AG09309 (cell line): ENCODE measurements at places on chromosomes 16 and 17.

GRCh38 chr17:10435096-10435495 is 13.3 kb upstream of the MYH8 start:
- no peak for DNase-seq

- peak; percentile 67 for DNase-seq
These were observed 1.1 kb downstream of the MT2A start for GRCh38 chr16:56609463-56609921.

DNA sequence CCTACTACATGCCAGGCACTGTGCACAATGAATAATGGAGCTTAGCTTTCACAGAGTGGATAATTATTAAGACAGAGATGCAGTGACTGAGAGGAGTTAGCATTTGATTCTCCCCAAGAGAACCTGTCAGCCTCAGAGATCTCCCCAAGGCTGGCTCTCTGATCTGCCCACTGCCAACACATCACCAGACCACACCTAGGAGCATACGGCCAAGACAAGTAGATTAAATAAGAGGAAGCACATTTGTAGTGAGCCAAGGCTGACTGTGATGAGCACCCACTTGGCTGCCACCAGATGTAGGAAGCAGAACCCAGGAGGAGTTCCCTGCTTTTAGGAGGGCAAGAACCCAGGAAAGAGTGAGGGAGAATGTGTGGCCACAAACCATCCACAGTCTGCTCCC is 130.1 kb downstream of the SPACA3 start:
- DNase-seq, result no peak

DNA sequence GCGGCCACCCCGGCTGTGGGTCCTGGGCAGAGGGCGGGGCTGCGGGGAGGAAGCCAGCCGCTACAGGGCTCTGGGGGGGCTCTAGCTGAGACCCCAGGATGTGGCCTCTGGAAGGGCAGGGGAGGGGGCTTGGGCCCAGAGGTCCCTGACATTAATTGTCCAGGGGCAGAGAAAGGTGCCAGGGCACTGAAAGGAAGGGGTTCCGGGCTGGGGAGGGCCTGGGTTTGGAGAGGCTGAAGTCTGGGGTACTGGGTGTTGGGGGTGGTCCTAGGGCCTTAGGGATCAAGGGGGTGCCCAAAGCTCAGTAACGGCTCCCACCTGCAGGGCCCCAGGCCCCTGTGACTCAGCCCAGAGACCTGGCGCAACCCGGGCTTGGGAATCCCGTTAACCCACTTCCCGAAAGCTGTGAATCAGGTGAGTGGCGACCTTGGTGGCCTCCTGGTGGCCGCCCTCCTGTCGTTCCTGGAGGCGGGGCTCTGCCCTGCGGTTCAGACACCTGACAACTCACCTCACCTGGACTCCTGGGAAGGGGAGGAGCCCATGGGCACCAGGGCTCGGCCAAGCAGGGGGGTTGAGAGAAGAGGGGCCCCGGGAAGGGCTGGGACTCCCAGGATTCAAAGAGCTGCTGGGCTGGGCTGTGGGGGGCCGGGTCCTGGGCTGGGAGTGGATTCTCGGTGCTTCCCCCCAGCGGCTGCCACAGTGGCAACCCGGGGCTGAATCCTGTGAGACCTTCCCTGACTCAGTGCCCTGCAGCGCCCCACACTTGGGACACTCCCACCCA is 465 bp upstream of the PRSS22 start:
- DNase-seq, result no peak

DNA sequence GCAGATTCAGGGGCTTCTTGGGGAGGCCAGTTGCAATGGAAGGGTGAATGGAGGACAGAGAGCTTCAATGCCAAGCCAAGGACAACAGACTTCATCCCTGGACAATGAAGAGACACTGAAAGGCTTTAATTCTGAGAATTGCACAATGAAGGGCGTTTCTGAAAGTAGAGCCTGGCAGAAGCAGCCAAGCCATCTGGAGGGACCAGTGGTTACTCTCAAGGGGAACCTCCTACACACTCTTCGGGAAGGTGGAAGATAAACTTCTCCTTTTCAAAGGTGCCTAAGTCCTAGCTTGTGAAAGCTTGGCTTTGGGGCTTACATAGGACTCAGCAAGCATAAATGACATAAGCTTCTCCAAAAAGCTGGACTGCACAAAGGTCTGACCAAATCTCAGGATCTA is 6.2 kb upstream of the CES1 start:
- DNase-seq, result no peak

DNA sequence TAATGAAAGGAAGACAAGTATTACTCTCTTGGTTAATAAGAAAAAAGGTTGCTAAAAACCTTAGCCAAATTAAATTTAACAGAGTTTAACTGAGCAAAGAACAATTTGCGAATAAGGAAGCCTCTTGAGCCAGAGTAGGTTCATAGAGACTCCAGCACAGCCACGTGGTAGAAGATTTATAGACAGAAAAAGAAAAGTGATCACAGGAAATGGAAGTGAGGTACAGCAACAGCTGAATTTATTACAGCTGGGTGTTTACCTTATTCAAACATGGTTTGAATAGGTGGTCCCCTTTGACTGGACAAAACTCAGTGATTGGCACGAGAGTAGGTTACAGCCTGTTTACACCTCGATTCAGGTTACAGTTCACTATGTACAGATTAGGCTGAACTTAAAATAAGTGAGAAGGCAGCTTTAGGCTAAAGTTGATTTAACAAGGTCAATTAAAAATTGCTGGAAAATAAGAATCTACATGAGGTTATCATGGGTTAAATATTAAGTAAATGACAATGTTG is 3.3 kb upstream of the CCL15 start:
- DNase-seq, result no peak

GRCh38 chr17:66531851-66532295 is 229.5 kb downstream of the PRKCA start:
- DNase-seq, result no peak

DNA sequence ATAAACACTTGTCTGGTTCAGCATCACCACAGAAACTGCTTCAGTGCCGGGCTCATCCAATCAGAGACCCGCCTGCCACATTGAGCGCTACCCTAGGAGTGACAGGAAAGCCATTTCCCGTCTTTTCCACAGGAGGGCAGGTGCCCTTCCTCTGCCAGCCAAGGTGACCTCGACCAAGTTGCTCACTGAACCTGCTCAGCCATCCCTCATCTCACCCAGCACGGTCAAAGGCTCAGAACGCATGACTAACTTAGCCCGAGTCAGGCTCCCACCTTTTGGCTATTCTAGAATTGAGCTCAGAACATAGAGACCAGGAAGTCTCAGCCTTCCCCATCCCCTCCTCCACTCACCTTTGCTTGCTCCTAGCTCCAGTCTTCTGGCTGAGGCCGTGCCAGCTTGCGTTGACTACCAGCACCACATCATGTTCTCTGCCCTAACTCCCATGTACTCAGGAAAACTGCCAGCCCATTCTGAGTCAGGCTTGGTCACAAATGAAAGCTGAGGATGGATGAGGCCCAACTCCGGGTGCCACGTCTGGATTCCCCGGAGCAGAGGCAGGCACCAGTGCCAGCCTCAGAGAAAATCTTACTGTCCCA is 15.6 kb downstream of the MRPS23 start:
- no peak for DNase-seq

DNA sequence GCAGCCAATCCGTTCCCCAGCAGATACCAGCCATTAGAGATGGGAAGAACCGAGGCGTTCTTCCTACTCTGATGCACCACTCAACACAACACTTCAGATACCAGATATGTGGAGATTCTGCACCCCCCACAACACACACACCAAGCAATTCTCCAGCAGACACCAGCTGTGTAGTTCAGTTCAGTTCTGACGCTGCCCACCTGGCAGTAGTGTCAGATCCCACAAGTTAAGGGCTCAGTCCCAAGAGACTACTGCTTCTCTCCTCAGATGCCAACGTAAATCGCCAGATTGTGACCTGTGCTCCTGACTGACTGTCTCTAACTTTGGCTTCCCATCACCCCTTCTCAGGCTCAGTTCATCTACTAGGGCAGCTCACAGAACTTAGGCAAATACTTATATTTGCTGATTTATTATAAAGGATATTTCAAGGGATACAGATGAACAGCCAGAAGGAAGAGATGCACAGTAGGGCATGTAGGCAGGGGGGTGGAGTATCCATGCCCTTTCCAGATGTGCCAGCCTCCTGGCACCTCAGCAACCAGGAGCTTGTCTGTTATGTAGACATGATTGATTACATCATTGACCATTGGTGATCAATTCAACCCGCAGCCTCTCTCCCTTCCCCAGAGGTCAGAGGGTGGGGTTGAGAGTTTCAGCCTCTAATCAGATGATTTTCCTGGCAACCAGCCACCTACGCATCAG is 110.6 kb downstream of the PRKCA start:
- no peak for DNase-seq
